T follicular helper cell (primary cell): ENCODE measurements at places on chromosomes 3 and 15.

GRCh38 chr15:73442968-73443367 is at the start of gene REC114:
Gene REC114 (plus strand): TSS chr15:73443164. CDS start chr15:73443186, 22 bp downstream.
- DNase-seq: no peak

DNA sequence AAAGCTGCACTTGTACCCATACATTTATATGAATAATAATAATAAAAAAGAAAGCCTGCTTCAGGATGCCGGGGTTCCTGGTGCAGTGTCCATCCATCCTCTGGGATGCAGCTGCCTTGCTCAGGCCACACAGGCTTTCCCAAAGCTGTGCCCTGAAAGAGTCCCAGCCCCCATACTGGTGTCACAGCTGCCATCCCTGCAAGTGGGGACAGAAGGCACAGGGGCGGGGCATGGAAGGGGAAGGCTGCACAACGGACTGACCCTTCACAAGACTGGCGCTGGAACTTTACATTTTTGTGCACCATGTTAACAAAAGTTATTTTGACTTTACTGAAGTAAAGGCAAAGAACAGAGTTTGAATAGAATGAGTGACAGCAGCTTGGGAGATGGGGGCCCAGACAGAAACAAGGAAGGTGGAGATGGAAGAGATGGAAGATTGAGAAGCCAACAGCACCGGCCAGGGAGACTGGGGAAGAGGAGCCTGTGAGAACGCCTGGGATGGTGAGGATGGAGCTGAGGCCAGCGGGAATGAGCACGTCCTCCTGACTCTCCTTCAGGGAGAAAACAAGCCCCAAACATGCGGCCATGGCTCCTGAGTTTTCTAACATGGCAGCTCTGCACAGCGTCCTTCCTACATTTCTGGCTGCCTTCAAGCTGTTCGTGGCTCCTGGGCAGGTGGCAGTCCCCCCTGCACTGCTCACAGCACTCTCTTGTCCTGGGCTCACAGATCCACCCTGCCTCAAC is 73.1 kb downstream of the ABTB1 start:
- DNase-seq: no peak

DNA sequence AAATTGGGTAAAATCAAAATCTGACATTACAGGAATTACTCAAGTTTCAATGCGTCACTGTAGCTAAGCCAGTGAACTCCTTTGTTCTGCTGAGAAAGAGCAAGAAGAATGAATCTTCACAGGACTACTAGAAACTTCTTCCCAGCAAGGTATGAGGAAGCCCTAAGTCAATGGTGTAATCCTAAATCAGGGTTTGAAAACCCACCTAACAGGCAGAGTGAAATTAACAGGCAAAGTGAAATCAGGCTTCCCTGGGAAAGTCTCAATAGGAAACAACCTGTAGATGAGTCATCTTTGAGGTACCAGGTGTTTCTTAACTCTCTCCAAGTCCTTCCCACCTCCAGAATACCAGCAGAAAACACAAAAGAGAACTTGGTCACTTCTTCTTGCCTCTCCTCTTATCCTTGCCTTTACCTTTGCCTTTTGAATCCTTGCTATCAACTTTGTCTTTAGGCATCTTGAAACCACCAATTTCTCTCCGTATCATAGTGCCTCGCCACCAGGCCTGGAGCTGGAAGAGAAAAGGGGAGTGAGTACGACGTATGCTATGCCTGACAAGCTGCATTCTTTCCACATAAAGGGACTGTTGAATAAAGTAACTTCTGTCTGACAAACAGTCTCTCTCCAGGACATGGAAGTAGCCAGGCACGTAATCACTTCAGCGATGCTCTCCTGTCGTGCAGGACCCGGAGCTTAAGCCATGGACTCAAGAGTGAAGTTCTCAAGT is 60.6 kb upstream of the RPL35A start:
- DNase-seq: no peak

GRCh38 chr15:44706401-44706800 is 4.7 kb downstream of the PATL2 start:
- DNase-seq: no peak

GRCh38 chr15:99439524-99439835 is 126.3 kb upstream of the MEF2A start:
- DNase-seq: no peak

GRCh38 chr15:27806396-27806795 is 292.7 kb downstream of the OCA2 start:
- no peak for DNase-seq

DNA sequence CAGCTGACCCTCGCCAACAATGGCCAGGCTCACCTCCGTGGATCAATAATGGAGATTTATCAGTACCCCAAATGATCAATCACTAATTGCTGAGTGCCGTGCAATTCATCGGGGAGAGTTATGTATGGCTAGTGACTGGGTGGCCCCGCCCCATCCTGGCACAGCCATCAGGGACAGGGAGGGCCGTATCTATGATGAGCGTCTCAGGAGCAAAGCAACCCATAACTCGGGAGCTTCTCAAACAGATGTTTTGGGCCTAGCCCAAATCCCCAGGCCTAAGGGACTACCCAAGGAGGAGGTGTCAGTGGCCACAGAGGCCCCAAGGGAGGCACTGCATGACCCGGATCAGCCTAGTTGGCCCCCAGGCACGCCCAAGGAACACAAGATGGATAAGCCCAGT is 180.0 kb upstream of the LINGO1 start:
- DNase-seq: no peak

- no peak for DNase-seq
Measured at GRCh38 chr3:29761517-29761916, 480.6 kb downstream of the RBMS3 start.

- DNase-seq: no peak
Measured at GRCh38 chr15:74964794-74965193, 8.2 kb upstream of the RPP25 start.

- DNase-seq: no peak
Measured at GRCh38 chr3:8509961-8510360, 8.3 kb downstream of the LMCD1 start.

GRCh38 chr3:184011937-184012889 is 5.5 kb downstream of the ABCC5 start:
- DNase-seq: no peak

GRCh38 chr3:169629895-169630294 is 33.6 kb downstream of the MECOM start:
- no peak for DNase-seq

DNA sequence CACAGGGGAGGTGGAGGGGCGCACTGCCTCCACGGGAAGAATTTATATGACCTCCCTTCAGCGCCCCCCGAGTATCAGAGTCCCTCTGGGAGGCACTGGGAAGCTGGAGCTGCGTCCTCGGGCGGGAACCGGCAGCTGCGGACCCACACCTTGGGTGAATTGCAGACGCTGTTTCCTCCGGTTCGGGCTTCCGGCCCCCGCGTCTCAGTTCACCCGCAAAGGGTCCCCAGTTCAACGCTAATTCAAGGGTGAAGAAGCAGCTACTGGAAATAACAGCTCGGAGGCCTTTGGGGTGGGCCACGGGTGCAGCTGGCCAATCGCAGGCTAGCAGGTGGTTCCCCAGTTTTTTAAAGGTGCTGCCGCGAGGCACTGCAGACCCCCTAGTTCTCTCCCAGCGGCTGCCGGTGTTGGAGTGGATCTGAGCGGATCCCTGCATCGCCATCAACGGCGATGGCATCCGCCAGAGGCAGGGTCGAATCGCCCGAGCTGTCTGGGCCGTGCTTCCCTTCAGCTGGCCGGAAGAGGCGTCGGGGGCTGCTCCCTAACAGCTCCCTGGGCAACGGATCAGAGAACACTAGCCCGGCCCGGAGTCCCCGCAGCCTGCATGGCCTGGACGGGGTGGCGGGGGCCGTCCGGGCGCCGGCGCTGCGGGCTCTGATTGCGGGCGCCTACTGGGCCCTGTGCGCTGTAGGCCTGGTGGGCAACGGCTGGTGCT is 19.4 kb upstream of the ADAMTS7 start:
- no peak for DNase-seq

DNA sequence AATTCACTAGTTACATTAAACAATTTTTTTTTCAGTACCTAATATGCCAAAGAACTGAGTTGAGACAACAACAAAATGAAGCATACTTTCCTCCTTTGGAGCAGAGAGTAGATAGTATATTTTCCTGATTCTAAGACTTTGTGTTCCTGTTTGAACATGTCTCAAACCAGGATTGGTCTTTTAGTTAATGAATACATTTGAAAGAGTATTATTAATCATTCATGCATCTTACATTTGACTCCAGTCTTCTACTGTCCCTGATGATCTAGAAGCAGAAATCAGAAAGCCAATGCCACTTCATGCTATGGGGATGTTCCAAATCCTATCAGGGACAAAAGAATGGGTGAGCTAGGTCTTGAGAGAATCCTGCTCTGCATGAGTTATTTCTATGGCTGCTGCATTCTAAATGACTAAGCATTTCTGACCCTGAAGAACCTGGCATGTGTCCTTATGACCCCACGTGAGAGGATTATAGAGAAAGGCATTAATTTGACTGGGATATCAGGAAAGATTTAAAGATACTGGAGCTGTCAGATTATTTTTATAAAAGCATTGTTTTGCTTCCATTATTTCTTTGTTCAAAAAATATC is 32.9 kb upstream of the MBNL1 start:
- DNase-seq: no peak

DNA sequence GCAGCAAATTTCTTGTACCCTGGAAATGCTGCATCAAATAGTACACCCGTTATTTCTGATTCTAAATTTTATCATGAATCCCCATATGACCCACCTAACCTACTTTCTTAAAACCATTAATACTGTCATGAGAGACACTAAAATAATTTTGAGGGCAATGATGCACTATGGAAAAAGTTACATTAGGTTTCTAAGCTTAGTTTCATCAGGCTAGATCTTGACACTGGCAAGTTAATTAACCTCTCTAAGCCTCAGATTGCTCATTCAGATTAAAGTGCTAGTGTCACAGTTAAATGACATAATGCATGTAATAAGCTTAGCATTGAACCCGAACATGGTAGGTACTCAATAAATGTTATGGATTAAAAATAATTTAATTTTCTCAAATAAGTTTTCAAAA is 8.2 kb downstream of the GOLIM4 start:
- no peak for DNase-seq
